Glutamatergic neuron (in vitro differentiated cells): ENCODE measurements at places on chromosomes 7 and 10. TPM values are rescaled to one million over a fixed set of nuclear protein-coding genes. Genes with fewer than 3 reads are reported as not detected.

DNA sequence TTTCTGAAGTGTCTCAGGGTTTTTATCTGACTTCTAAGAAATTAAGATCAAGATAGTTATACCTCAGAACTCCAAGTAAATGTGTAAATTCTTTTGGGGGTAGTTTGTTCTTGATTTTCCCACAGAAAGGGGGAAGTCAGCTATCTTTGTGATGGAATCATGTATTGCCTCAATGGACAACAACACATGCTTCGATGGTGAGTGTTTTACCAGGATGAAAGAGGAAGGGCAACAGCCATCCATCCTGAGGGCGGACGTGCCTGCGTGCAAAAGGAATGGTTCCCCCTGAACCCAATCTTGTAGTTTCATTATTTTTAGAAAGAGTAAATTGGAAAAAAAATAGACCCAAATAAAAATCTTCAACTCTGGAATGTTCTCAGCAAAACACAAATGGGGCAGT is 67.2 kb upstream of the ZPBP start:
- H3K27me3 ChIP-seq: peaks cover 2% of the 10 kb centered on the region
- no peaks in the 10 kb centered on the region for H3K36me3 ChIP-seq
- no peak overlapping the region for H3K4me3 ChIP-seq
- no peaks in the 10 kb centered on the region for H3K4me1 ChIP-seq

LIPM gene
- not detected for total RNA-seq

DNA sequence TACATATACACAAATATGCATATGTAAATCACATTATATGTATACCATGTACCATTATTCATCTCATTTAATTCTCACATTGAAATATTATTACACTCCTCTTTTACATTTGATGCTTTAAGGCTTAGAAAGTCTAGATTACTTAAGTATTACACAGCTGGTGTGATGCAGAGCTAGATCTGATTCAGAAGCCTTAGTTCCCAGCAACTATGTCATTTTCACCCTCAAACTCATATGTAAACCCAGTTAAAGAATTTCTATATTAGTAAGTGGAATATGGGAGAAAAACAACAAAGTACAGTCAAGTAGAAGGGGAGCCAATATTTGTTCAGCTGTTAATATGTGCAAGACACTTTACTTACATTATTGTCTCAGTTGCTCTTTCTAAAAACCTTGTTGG is 74.3 kb upstream of the CSTF2T start:
- peaks cover 9% of the 10 kb centered on the region for H3K4me1 ChIP-seq
- no peak overlapping the region for H3K4me3 ChIP-seq
- no peak overlapping the region for H3K27ac ChIP-seq
- H3K27me3 ChIP-seq: peaks cover 2% of the 10 kb centered on the region
- no peak for DNase-seq

GRCh38 chr10:49628599-49628998 is 14.8 kb downstream of the CHAT start:
- H3K27ac ChIP-seq: no peak overlapping the region
- H3K4me1 ChIP-seq: peaks cover 6% of the 10 kb centered on the region
- peaks cover 14% of the 10 kb centered on the region for H3K27me3 ChIP-seq
- no peak for DNase-seq

DNA sequence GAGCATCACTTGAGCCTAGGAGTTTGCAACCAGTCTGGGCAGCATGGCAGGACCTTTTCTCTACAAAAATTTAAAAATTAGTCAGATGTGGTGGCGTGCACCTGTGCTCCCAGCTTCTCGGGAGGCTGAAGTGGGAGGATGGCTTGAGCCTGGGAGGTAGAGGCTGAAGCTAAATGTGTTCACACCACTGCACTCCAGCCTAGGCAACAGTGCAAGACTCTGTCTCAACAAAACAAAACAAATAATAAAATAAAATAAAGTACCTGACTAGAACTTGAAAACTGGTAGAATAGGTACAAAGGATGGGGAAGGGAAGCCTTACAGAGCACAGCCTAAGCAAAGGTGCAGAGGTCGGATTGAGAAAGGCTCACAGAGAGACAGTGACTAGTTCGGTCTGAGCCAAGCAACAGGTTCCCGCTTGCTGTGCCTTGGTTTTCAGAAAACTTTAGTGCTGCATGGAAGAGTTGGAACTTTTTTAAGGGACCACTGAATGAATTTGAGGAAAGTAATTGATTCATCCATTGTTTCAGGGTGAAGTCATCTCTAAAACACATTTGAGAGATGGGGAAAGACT is 100.1 kb upstream of the STK17A start:
- H3K27ac ChIP-seq: no peak overlapping the region
- peaks cover 5% of the 10 kb centered on the region for H3K27me3 ChIP-seq
- no peak overlapping the region for H3K4me3 ChIP-seq
- DNase-seq: no peak
- peaks cover 18% of the 10 kb centered on the region for H3K36me3 ChIP-seq

GRCh38 chr7:25722856-25723255 is 429.1 kb upstream of the NFE2L3 start:
- no peaks in the 10 kb centered on the region for H3K36me3 ChIP-seq
- H3K4me1 ChIP-seq: peaks cover 59% of the 10 kb centered on the region
- peaks cover 12% of the 10 kb centered on the region for H3K27me3 ChIP-seq
- H3K4me3 ChIP-seq: no peak overlapping the region

DNA sequence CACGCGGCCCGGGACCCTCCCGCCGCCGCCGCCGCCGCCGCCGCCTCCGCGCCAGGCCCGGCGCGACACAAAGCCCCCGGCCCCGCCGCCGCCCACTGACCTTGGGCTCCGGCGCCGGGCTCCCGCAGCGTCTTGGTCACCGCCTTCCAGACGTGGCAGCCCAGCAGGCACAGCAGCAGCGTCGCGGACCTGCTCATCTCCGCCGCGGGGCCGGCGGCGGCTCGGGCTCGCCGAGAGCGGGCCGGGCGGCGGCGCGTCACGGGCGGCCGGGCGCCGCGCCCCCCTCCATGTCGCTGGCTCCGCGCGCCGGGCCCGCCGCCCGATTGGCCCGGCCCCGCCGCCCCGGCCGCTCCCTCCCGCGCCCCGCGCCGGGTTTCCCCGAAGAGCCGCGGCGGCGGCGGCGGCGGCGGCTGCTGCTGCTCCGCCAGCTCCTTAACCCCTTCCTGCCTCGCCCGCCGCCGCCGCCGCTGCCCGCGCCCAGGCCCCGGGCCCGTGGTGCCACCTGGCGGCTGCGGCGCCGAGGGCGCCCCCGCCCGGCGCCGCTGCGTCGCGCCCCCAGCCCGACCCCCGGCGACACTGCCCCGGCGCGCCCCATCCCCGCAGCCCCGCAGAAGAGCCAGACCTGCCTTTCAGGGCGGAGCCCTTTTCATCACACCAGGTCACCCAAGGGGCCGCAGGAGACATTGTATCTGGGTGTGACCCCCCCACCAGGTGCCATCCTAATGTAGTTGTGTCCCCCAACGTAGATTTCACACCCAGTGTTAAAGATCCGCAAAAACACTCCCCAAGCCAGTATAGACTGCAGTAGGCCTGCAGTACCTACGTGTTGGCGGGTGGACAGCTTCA is at the start of gene FAM171A1:
Gene FAM171A1, minus strand, starts transcription at position 434 of the 846 bp plus-strand sequence. Its CDS starts 237 bp downstream, at position 197.
- no peaks in the 10 kb centered on the region for H3K36me3 ChIP-seq
- H3K4me3 ChIP-seq: peak within 1 kb of the TSS; percentile 99
- H3K27me3 ChIP-seq: peaks cover 10% of the 10 kb centered on the region
- peaks cover 12% of the 10 kb centered on the region for H3K4me1 ChIP-seq
- DNase-seq: peak; percentile 84

DNA sequence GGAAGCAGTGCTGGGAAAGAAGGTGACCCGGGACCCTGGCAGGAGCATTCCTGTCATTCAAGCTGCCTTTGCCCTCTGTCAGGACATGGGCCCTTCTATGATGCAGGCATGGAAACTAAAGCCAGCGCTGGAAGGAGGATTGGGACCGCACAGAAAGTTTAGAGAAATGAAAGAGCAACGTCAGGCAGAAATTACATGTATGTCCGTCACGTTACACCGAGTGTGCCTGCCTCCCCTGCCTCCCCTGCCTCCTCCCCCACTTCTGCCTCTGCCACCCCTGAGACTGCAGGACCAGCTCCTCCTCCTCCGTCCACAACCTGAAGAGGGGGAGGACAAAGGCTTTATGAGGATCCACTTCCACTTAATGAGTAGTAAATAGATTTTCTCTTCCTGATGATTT is 13.9 kb upstream of the PWWP2B start:
- H3K36me3 ChIP-seq: peaks cover 14% of the 10 kb centered on the region
- no peak overlapping the region for H3K27ac ChIP-seq
- DNase-seq: peak; percentile 9

DNA sequence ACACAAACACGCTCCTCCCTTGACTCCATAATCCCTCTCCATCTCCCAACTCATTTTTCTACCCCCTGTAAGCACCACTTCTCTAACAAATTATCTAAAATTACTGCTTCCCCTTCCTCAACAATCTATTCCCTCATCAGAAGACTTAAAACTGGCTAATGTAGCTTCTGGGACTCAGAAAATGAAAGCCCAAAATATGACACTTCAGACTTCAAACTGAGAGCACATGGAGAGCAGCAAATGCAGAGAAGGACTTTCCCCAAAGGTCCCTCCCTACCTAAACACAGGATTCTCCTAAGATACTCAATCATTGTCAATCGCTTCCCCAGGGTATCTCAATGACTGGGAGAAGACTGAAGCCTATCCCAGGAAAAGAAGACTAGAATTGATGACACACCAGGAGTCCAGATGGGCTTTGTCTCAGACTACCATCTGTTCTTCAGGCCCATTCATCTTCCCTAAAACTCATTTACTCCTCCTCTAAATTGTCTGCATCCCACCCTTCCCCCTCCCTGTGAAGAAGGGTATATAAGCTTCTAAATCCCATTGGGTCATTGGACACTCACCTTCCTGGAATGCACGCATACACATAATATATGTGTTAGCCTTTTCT is 39.2 kb downstream of the ST8SIA6 start:
- peak overlapping the region; percentile 41 for H3K4me3 ChIP-seq
- H3K36me3 ChIP-seq: peaks cover 8% of the 10 kb centered on the region
- no peak for DNase-seq

GRCh38 chr7:77327932-77328628 is 88.1 kb downstream of the GSAP start:
- H3K4me1 ChIP-seq: peaks cover 16% of the 10 kb centered on the region
- DNase-seq: no peak
- no peak overlapping the region for H3K4me3 ChIP-seq
- H3K27ac ChIP-seq: no peak overlapping the region
- H3K27me3 ChIP-seq: peaks cover 2% of the 10 kb centered on the region

- H3K27ac ChIP-seq: no peak overlapping the region
- H3K4me1 ChIP-seq: peaks cover 45% of the 10 kb centered on the region
- no peak for DNase-seq
Measured at GRCh38 chr7:143877098-143877497, 24.9 kb downstream of the TCAF1 start.

DNA sequence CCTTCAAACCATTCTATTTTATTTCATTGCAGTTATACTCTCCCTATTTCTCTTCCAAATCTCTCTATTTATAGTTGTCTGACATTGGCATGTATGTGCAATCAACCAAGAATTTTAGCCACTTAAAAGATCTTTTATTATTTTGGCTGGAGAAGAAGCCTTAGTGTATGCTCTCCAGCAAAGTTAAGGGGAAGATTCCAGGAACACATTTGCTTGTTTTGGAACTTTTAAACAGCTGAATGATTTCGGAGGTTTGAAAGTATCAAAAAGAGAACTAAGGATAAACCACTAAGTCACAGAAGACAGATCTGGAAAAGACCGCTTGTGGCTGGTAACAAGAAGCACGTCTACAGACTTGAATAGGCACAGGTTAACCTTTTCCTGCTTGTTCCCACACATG is 182.2 kb upstream of the FZD1 start:
- no peak for DNase-seq
- no peak overlapping the region for H3K4me3 ChIP-seq
- H3K27ac ChIP-seq: no peak overlapping the region
- peaks cover 3% of the 10 kb centered on the region for H3K27me3 ChIP-seq
- H3K4me1 ChIP-seq: peaks cover 10% of the 10 kb centered on the region
- H3K36me3 ChIP-seq: no peaks in the 10 kb centered on the region

GRCh38 chr10:29332061-29332760 is 43.3 kb downstream of the LYZL1 start:
- H3K27me3 ChIP-seq: no peaks in the 10 kb centered on the region
- no peak for DNase-seq
- H3K27ac ChIP-seq: no peak overlapping the region
- no peak overlapping the region for H3K4me3 ChIP-seq

- peaks cover 2% of the 10 kb centered on the region for H3K4me1 ChIP-seq
- no peak overlapping the region for H3K27ac ChIP-seq
- peak; percentile 88 for DNase-seq
- H3K4me3 ChIP-seq: no peak overlapping the region
- H3K36me3 ChIP-seq: no peaks in the 10 kb centered on the region
Measured at GRCh38 chr10:93554760-93555432, 11.6 kb upstream of the FFAR4 start.

- DNase-seq: peak; percentile 63
- H3K27me3 ChIP-seq: peaks cover 5% of the 10 kb centered on the region
- H3K4me1 ChIP-seq: peaks cover 23% of the 10 kb centered on the region
- peak overlapping the region; percentile 83 for H3K4me3 ChIP-seq
Measured at GRCh38 chr10:71217266-71218045, 5.1 kb downstream of the UNC5B start.

C10orf67 gene
- total RNA-seq: not detected

DNA sequence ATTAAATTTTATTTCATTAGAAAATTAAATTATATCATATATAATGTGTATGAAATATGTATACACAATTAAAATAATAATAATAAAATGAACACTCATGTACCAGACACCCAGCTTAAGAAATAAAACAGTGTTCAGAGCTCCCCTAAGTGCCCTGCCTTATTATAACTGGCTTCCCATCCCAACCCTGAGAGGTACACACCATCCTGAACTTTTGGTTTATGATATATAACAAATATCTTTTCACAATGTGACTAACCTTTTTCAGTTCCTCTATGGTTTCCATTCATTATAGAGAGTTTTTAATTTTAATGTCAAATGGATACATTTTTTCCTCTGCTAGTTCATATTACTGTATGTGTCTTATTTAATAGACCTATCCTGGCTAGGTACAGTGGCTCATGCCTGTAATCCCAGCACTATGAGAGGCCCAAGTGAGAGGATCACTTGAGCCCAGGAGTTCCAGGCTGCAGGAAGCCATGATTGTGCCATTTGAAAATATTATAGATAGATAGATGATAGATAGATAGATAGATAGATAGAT is 24.0 kb upstream of the STEAP2 start:
- no peak for DNase-seq
- H3K4me1 ChIP-seq: no peaks in the 10 kb centered on the region
- H3K27me3 ChIP-seq: no peaks in the 10 kb centered on the region
- H3K36me3 ChIP-seq: no peaks in the 10 kb centered on the region
